ENCODE measurements at places on chromosomes 7 and 10.

DNA sequence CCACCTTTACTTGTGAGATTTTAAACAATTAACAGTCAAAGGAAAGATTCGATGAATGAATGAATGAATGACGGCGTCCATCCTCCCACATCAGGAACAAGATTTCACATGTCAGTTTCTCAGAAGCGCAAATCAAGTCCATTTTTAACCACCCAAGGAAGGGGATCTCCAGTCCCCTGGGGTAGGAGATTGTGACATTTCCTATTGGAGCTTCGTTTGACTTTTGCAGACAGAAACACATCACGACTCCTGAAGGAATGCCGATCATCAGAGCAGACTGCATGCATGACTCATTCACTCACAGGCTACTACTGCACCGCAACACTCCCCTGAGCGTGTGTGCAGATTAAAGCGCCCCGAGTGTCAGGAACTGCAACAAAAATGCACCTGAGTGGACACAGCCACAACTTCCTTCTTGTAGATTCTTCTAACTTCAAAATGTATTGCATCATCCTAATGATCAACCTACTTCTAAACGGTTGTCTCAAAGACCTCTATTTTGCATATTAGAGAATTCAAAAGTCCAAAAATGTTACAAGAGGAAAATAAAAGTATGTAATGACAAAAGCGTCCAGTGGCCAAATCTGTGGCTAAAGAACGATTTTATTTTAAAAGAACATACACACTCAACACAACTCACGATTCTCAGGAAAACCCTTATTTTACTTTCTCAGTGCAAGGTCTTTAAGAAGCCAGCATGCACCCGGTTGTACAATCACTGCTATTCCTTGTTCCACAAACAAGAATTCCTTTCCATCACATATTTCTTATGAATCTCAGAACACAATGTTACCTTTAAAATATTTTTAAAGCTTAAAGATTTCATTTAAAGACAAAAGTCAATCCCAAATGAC lies 172.6 kb downstream of the FAM107B start:
- DNase-seq, result no peak

DNA sequence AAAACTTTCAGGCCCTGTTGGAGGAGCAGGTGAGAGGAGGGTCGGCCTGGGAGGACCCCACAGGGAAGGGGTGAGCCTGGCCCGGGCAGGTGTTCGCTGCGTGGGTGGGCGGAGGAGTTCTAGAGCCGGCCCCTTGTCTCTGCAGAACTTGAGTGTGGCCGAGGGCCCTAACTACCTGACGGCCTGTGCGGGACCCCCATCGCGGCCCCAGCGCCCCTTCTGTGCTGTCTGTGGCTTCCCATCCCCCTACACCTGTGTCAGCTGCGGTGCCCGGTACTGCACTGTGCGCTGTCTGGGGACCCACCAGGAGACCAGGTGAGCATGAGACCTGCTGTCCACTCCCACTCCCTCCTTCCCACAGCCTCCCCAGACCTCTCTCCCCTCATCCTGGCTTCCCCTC lies 5.6 kb downstream of the ZNHIT1 start:
- no peak for DNase-seq

- DNase-seq, result no peak
Measured at GRCh38 chr10:95268438-95268837, 22.4 kb downstream of the PDLIM1 start.

DNA sequence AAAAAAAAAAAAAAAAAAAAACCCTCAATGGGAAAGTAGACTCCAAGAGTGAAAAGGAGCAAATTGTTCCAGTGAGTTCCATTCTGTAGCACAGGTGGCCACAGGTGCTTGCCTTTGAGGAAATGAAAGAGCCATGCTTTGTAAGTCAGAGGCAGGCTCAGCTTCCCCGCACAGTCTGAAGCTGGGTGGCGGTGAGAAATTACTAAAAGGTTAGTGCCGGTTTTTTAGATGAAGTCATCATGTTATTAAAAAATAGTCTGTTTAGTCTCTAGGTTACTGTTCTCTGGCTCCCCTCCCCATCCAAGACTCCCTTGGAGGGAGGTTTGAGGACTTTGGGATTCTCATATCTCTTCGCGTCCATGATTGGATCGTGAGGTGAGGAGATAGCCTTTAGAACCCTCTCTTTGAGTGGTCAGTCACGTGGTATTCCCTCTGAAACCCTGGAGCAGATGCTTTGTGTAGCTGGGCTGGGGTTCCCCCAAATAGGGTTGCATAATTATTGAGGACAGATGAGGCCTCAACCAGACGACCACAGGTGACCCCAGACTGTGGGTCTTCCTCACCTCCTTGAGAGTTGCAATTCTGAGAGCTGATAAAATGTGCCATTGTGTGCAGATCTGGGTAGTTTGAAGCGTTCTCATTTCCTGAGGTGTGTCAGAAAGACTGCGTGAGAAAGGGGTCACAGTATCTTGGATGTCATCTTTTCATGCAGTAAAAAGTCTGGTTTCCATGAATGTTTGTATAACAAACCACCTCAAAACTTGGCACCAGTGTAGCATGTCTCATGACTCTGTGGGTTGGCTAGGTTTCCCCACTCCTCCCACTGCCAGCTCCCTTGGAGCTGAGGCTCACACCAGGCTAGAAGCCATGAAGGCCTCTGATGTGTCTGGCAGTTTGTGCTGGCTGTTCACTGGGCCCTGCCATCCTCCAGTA lies 27.1 kb downstream of the OGDH start:
- no peak for DNase-seq

GRCh38 chr10:48705401-48705938 lies 20.8 kb downstream of the WDFY4 start:
- no peak for DNase-seq

- no peak for DNase-seq
Measured at GRCh38 chr7:50268223-50268622, 36.3 kb upstream of the IKZF1 start.

DNA sequence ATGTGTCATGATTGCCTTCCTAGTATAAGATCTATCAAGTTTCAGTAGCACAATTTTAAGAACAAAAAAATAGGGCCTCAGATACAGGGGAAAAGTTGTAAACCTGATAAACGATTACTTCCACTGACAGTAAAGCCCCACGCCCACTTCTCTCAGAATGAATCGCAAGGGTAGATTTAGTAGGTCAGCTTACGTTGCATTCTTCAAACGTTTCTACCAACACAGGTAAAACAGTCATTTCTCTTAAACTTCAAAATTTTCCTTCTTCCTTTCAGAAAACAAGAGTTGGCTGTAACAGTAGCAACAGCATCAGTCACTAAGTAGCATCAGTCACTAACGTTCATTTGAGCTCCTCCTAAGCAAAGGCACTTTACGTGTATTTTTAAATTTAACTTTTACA lies 221.5 kb downstream of the ADAM12 start:
- DNase-seq, result no peak

DNA sequence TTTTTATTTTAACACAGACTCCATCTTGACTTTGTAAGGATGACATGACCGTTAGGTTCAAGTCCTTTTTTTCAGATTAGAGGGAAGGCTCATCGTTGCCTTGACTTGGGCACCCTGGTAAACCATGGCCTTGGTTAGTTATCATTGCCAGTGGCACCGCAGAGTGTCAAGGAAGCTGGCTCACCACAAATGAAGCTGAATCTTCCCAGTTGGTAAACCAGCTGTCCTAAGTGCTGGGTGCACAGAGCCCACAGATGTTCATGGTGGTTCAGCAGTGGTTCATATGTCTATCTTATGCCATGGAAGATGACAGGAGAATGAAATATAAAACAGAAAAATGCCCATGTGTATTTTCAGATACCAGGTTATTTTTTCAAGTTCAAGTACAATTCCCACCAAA lies 273.6 kb downstream of the PLXDC2 start:
- DNase-seq, result no peak

DNA sequence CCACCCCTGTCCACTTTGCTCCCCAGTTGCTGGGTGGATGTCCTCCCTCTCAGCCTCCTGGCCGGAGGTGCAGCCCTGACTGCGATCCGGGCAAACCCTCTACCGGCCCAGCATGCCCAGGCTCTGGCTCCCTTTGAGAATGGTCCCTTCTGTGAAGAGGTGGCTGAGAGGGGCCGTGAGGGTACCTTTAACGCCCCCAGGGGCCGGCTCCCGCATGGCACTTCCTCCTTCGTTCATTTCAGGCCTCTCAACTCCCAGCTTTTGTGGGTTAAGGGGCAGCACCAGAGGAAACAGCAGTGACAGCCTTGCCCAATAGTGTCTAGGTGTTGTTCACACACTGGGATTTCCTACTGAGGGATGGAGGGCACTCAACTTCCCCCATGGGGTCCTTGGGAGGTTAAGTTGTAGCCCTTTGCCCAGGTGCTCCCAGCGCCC lies 33.2 kb upstream of the HABP2 start:
- DNase-seq, result no peak

DNA sequence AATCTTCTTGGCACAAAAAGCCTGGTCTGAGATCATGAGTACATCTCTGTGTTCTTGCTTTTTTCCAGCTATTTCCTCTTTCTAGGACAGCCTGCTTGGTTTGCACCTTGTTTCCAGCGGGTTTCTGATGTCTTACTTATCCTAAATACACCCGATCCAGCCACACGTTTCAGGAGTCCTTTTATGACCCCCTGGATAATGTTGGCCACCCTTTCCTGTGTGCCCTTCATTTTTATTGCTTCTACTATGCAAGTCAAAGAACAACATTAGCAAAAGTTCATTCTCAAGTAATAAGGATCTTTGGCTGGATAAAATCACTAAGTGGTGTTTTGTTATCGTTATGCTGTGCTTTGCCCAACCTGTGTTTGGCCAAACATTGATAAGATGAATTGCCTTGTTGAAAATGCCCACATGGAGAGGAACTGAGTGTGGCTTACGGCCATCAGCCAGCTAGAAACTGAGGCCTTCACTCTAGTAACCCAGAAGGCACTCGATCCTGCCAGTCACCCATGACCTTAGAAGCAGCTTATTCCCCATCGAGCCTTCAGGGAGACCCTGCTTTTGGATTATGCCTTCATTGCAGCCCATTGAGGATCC lies 28.7 kb upstream of the AKR1C1 start:
- no peak for DNase-seq
